ENCODE measurements at places on chromosomes 16 and 17.

DNA sequence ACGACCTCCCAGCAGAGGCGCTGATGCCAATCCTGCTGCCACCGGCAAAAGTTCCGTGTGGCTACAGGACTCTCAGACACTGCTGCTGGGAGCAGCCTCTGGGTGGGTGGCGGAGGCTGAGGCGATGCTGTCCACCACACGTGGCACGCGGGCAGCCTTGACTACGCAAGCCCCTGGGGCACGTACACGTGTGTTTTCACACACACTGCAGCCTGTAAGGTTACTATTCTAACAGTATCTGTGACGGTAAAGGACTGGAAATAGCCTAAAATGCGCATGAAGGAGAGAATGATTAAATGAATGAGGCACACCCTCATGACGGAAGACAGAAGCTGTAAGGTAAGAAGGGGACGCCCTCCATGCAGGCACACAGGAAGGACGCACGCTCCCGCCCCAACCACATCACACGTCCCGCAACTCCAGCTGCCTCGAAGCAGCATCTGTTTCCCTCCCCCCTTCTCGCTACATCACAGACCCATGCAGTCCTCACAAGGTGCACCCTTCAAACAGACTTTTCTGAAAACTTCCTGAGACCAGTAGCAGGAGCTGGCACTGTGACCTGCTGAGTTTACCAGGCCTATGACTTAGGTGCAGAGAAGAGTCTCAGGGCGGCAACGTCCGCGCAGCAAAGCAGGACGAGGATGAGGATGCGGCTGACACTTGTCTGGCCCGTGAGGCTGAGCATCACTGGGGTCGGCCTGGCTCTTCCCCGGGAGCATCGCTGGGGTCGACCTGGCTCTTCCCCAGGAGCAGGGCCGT, 28.7 kb upstream of the FASN start:
- no peak for DNase-seq

DNA sequence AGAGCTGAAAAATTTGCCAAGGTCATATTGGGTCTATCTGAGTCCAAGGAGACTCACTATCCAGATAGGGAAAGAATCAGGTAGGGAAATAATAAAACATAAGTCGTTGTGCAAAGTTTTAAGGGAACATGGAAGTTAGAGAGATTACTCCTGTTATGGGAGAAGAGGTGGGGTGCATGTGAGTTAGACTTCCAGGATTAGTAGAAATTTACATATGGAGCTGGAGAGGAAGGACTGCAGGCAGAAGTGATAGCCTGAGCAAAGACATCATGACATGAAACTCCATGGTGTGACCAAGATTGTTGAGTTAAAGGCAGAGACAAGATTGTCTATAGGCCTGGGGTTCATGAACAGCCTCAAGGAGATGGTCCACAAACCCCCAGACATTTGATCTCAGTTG, 5.8 kb upstream of the KSR1 start:
- DNase-seq: no peak

DNA sequence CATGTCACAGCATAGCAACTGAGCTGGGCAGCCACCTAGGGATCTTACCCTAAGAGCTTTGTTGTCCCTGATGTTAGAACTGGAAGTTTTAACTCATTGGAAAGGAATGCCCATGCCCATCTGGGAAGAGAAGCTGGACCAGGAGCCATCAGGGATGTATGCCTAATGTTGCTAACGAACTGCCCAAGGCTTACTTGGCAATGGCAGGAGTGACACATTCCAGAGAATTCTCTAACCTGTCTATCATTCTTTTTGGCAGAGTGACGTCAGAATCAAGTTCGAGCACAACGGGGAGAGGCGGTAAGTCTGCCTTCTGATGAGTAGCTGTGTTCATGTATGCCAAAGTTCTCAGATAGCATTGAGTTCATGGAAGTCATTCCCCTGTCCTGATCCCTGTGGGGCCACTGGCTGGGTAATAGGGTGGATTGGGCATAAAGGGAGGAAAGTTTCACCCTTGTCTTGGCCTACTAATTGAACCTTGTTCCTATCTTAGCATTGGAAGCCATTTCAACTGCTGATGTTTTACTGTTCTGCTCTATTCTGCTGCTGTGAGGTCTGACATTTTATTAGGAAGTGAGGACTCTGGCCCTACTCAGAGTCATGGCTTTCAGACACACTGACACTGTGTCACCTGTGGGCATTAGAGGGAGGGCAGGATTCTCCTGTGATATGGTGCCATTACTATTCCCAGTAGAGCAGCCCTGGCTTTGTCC, 23.7 kb downstream of the MAP3K3 start:
- DNase-seq: no peak

GRCh38 chr17:13418891-13419290, 182.8 kb downstream of the HS3ST3A1 start:
- DNase-seq: no peak

DNA sequence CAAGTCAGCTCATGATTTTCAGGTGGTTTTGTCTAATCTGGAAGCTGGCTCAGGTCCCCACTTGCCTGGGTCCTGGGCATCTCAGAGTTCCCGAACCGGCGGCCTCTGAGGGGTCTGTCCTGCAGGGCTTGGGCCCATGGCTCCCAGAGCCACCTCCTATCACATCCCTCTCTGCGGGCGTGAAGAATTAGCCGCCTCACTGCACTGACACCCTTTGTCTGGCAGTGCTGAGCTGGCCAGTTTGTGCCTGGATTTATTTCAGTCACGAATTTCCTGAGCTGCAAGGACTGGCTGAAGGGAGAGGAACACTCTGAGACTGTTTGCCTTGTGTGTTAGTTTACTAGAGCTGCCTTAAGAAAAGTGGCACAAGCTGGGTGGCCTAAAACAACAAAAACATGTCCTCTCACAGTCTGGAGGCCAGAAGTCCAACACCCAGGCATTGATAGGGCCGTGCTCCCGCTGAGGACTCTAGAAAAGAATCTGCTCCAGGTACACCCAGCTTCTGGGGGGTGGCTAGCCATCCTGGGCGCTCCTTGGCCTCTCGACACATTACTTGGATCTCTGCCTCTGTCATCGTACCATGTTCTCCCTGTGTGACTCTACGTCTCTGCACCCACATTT, 217.5 kb upstream of the DYNLRB2 start:
- DNase-seq: no peak

DNA sequence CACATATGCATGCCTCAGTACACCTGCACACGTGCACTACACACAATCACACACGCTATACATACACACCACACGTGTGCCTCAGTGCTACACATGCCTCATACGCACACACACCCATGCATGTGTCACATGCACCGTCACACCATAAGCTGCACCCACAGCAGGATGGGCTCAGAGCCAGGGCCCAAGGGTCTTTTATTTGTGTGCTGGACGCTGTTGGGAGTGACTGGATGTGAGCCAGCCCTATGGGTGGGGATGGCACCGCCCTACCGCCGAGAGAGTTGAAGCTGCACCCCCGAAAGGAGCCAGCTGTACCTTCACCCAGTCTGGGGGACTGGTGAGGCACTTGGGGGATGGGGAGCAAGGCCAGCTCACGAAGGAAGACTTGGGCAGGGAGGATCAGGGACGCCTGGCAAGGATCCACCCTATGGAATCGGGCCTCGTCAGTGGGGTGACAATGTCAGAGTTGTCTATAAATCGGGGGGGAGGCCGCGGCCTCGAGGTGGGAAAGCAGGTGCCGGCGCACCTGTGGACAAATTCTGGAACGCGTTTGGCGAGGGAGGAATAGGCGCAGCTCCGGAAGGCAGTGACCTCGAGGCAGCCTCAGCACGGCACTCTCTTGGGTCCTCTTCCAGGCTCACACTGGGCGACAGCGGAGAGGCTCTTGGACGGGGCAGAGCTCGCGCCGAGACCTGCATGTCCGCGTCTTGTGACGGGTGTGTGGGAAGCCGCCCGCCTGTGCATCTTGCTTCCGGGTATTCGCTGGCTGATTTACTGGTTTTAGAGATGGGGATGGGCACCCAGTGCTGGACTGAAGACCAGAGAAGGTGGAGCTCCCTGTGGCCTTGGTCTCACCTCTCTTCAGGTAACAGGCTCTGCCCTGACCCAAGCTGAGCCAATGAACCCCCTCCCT, 7.3 kb downstream of the RGS11 start:
- DNase-seq: no peak

GRCh38 chr16:84361546-84361945, 6.8 kb upstream of the ATP2C2 start:
- no peak for DNase-seq

DNA sequence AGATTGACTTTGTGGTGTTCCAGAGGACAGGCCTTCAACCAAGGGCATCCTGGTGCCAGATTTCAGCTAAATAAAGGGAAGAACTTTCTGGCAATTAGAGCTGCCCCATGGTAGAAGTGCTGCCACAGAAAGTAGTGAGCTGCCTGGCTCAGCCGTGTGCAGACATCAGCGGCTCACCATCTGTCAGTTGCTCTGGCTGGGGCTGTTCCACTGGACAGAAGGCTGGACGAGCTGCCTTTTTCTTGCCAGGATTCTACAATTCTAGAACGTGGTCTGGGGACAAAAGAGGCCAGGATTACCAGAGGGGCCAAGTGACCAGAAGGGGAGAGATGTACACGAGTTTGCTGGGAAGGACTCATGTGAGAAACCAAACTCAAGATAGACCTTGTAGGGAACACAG, 107.0 kb upstream of the RPL38 start:
- DNase-seq: no peak

- no peak for DNase-seq
These were observed 11.7 kb upstream of the IL17C start for GRCh38 chr16:88626646-88627045.

- no peak for DNase-seq
These were observed 16.1 kb downstream of the RECQL5 start for GRCh38 chr17:75650874-75651273.

GRCh38 chr17:8360751-8361150, 15.8 kb downstream of the KRABD2 start:
- no peak for DNase-seq

GRCh38 chr16:88810166-88810911, 1.4 kb downstream of the APRT start:
- no peak for DNase-seq

DNA sequence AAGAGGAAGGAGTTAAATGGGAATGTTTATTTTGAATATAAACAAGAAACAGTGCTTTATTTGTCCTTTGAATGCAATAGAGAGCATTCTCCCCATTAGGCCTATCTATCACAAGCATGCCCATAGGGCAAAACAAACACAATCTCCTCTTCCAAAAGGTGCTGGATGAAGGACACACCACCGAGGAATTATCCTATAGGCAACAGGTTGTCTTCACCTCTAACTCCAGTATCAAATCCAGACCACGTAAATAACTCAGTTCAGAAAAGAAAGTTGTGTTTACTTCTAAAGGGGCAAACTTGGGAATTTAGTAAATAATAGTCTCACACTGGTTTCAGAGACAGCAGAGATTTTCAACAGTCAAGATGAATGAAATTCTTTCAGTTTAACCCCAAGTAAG, 83.7 kb upstream of the CLEC18B start:
- no peak for DNase-seq

DNA sequence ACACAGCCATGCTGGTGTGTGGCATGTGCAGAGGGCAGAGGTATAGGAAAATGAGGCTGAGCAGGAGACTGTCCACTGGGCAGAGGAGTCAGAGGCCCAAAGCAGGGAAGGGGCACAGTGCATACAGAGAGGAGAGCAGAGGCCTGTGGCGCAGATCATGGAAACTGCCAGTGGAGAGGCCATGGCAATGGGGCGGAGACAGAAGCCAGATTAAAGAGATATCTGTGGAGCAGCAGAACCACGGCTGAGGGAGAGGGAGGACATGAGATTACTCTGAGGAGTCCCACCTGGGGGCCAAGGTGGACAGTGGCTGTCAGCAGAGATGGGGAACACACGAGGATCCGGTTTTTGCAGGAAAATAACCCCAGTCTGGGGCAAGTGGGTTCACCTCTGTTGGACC, 43.3 kb downstream of the RANBP10 start:
- DNase-seq: no peak

DNA sequence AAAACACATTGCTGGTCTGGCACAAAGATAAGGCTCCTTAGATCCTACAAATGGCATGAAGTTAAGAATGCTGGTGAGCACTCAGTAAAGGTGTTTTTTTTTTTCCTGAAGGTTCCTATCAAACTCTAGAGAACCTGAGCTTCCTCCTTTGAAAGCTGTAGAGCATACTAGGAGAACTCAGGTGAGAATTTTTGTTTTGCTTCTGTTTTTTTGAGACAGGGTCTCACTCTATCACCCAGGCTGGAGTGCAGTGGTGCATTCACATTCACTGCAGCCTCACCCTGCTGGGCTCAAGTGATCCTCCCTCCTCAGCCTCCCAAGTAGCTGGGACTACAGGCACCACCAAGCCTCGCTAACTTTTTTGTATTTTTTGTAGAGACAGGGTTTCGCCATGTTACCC, 21.0 kb upstream of the CIITA start:
- no peak for DNase-seq

DNA sequence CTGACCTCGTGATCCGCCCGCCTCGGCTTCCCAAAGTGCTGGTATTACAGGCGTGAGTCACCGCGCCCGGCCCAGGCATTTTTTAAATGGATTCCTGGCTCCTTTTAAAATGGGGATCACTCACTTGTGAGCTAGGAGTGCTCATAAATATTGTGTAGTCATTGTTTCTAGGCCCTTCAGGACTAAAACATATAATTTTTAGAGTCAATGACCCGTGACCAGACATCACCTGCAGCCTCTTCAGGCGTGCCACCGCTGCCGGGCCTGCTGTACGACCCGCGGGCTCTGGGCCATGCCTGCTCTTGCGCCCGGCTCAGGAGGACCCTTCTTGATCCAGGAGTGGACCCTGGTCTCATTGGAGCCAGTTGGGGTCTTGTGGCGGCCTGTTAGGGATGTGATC, 30.8 kb downstream of the EFCAB5 start:
- DNase-seq: no peak

- DNase-seq: no peak
These were observed 7.7 kb downstream of the CCL18 start for GRCh38 chr17:36071751-36072150.

- DNase-seq: peak; percentile 61
These were observed 67.8 kb downstream of the C16orf78 start for GRCh38 chr16:49441366-49441780.

DNA sequence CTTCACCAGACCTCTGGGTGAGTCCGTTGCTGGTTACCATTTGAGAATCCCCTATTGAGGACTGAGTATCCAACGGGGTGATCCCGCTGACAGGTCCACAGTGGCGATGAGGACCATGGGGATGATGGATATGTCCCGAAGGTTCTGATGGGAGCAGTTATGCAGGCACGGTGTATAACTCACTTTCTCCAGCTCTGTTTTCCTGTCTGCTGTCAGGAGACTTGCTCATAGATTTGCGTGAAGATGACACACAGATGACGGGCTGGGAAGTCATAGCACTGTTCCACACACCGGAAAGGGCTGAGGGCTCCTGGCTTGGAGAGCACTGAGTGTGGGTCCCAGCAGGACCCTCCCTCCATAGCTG, 22.2 kb upstream of the ADCY7 start:
- no peak for DNase-seq

GRCh38 chr16:73369851-73370250, 321.9 kb upstream of the ZFHX3 start:
- DNase-seq: no peak

Measured in right kidney (tissue), 9 donors.